Anterior cingulate cortex (tissue), 58 donors: ENCODE measurements at places on chromosomes 4 and X.

- DNase-seq, result no peak
Observed at GRCh38 chr4:145945431-145946155, 7.0 kb upstream of the ZNF827 start.

- no peak for DNase-seq
Observed at GRCh38 chr4:56342746-56343145, 44.5 kb downstream of the AASDH start.

- no peak for DNase-seq
Observed at GRCh38 chrX:24097741-24098260, 43.0 kb downstream of the EIF2S3 start.

- DNase-seq, result no peak
Observed at GRCh38 chrX:104913348-104913747, 307.1 kb downstream of the TEX13A start.

GRCh38 chrX:131745942-131746489, 202.1 kb downstream of the OR13H1 start:
- no peak for DNase-seq

DNA sequence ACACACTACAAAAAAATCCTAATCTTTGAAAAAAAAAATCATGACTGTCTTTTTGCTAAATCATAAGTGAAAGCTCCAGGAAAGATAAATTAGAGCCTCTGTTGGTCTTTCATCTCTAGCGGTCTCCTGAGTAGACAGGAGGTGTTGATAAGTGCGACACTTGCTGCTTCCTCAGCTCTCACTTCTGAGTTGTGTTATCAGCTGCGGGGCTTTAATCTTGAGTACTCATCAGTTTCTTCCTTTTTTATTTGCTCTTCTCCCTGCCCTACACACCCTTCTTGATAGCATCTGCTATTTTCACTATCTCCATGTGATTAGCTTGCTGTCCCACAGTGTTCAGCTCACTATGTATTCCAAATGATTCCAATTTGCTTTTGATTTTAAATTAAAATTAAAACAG, 1449.2 kb downstream of the C4orf33 start:
- DNase-seq, result no peak

DNA sequence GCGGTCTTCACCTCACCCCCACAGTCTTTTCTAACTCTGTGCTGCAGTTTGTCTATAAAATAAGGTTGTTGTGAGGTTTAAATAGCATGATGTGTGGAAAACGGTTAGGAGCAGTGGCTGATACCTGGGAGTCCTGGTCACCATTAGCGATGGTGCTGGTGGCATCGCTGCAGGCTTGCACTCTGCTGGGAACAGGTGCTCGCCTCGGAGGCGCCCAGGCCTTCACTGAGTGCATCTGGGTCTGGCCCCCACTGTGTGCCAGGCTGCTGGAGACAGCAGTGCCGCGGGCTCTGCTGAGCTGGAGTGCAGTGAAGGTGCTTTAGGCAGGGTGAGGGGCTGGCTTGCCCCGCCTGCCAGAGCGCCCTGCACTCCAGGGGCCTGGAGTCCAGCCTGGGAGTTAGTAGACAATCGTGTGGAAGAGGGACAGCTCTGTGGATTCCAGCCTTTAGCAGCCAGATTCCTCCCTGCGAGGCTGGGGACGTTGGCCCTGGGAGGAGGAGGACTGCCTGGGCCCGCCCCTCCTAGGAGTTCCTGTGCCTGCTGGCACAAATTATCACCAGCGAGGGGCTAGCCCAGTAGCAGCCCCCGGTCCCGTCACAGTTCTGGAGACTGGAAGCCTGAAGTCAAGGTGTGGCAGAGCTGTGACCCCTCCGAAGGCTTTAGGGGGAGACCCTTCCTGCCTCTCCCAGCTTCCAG, 7.3 kb downstream of the RGS12 start:
- DNase-seq, result no peak

GRCh38 chr4:60934566-60935295, 265.4 kb upstream of the ADGRL3 start:
- no peak for DNase-seq

DNA sequence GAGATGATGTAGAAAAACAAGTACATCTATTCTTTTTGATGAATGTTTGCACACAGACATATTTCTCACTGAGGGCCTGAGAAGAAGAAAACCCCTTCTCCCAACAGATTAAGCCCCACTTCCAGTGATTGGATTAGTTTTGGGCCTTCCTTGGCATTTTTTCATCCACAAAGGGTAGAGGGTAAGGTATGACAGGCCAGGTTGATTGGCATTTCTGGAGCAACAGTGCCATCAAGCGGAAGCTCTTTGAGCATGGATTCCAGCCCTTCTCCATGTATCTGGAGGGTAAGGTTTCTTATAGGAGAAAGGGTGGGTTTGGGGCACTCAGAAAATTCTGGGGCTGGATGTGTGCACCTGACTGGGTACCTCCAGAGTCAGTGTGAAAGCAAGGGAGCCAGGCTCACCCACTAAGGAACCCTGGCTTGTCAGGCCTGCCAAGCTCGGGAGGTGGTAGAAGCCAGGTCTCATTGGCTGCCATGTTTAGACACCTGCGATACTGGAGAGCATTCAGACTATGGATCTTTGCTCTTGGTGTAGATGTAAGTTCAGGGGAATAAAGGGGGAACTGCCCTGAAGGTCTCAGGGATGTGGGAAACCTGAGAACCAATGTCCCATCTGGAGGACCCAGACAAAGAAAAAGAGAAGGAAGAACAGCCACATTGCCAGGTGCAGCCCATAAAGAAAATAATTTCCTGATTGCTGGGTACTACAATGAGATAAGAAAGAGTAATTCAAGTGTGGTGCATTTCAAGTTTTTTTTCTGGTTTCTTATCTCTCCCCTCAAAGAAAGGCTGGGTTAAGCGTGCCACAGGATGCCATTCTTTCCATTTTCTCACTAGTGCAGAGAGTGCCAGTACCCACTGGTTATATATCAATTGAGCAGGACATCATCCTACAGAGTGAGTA, 222.3 kb upstream of the AGTR2 start:
- DNase-seq, result no peak

DNA sequence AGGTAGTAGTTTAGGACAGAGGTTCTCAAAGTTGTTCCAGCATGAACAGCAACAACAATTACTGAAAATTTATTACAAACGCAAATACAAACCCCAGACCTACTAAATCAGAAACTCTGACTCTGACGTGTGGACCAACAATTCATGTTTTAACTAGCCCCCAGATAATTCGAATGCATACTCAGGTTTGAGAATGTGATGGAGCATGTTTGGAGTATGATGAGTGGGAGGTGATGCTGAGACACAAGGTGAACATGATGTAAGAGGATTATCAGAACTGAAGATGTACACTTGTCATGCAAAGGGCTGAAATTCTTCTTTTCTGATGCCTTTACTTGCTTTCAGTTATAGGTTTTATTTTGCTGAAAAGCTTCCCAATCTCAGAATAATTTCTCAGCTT, 323.0 kb downstream of the INPP4B start:
- no peak for DNase-seq

DNA sequence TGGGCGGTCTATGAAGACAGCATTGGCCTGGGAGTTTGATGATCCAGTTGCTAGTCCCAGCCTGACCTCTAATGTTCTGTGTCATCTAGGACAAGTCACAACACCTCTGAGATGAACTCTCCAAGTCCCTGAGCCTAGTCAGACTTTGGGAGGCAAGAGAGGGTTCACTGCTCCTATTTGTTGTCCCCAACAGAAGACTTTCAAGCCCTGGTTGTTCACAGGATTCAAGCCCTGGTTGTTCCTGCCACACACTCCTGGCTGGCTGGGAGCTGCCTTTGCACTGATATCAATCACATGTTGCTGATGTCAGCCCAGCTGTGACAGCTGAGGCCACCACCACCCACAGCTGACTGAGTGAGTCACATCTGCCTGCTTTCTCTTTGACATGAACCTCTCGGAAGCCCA, 253.2 kb upstream of the RASGEF1B start:
- no peak for DNase-seq

DNA sequence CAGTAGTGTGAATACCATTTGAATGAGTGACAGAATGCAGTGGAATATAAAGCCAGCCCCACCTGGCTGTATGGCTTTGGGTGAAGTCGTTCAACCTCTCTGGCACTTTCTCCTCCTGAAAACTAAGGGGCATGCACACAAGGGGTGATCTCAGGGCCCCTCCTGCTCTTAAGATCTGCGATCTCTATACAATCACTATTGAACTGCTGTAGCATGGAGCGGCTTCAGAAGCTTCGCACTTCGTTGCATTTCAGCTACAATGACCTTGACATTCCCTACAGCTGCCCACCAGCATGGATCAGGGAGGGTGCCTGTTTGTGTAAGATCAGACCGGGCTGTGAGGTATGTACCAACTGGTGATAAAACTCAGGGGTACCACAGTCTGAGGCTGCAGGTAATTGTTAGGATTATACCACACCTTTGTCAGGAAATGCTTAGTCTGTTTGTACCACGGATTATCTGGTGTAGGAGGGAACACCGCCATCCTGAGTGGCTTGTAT, 85.2 kb downstream of the AASDH start:
- no peak for DNase-seq

GRCh38 chrX:115892787-115893671, 277.5 kb upstream of the AGTR2 start:
- peak; percentile 30 for DNase-seq

- no peak for DNase-seq
Observed at GRCh38 chrX:39946822-39947221, 150.9 kb downstream of the BCOR start.

DNA sequence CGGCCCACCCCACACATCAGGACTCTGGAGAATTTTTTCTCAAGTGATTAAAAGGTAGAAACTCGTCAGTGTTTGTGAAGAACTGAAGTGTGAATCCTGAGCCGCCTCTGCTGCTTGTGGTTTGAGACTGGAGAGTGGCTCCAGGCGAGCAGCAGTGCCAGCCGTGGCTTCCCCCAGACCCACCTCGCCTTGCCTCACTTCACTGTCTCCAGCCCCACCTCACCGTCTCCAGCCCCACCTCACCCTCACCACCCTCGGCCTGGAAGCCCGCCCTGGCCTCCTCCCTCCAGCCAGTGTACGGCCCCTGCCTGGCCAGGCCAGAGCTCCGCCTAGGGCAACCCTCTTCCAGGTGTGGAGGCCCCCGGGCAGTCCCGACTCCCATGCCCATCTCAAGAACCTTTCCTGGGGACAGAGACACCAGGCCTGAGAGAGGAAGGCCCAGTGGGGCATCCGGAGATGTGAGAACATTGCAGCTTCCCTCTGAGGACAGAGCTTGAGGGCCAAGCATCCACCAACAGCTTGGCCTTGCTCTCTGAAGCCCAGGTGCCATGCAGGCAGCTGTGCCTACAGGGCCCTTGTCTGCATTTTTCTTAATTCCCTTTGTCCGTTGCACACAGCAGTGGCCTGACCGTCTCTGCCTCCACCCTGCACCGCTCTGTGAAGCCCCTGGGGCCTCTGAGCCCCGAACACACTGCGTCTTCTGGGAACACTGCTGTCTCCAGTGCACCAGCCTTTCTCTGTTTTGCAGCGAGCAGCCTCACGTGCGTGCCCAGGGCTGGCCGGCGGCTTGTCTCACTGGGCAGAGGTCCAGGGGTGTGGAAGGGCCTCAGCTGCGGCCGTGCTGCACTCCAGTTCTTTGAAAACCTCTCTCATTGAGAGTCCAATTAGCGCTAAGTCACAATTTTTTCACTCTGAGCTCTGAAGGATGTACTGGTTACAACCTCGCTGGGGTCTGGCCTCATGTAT, 13.8 kb downstream of the SH3BP2 start:
- peak; percentile 35 for DNase-seq

GRCh38 chrX:39067866-39068265, 266.6 kb downstream of the MID1IP1 start:
- no peak for DNase-seq

DNA sequence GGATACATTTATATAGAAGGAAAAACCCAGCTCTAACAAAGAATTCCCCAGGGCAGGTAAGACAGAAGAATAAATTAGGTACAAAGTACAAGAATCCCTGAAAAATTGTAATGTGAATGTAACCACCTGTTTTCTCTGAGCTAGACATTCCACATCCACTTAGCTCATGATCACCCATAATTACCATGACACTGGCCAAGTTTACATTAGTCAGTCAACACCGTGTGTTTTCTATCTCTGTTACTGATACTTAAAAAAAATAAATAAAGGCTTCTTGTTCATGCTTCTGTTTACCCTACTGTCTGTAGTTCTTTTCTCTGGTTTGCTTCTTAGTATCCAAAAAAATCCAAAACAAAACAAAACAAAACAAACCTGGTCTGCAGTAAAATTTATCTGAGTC, 66.0 kb downstream of the CBLL2 start:
- DNase-seq, result no peak

GRCh38 chr4:115149106-115149505, 35.7 kb upstream of the NDST4 start:
- no peak for DNase-seq

DNA sequence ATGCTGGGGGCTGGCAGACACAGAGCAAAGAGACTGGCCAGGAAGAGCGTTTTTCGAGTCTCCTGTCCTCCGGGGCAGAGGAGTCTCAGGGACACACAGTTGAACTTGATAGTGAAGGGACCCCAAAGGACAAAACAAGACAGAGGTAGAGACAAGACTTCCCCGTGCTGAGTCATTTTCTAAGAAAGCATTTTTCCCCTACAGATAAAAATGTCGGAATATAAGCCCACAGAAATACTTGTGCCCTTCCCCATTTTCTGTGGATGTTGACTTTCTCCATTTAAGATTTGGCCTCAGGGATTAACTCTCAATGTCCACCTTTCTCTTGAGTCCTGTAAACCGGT, 523 bp upstream of the BTK start:
- no peak for DNase-seq

DNA sequence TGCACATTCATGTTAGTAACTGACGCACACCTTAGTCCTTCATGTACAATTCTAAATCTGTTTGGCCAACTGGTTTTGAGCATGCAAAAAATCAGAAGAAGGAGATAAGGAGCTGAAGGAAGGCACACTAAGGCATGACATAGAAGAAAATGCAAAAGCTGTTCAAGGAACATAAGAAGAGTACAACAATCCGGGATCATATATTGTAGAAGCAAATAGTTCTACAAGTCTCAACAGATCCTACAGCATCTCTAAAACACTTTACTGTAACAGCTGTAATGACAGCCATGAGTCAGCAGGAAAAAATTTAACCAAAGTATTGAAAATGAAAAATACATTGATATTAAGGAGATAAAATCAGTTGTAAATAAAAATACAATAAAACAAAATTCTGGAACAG, 57.7 kb downstream of the KLHL13 start:
- no peak for DNase-seq

DNA sequence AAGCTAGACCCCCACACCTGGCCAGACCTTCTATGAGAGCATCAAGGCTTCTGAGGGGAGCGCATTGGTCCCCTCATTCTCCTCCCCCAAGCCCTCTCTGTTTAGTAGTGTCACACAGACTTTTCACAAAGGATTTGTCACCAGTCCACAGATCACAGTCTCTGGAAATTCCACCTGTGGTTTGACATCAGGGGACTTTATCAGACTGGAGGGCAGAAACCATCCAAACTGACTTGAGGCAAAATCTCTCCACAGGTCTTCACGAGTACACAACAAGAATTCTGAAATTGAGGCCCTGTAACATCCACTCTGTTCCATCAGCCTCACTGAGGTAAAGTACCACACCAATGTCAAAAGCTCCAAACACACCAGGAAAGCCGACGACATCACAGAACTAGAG, 112.5 kb downstream of the SH3KBP1 start:
- no peak for DNase-seq
